Endodermal cell (in vitro differentiated cells): ENCODE measurements at places on chromosomes 7 and 10. TPM values are rescaled to one million over a fixed set of nuclear protein-coding genes. Genes with fewer than 3 reads are reported as not detected.
A peak's percentile ranks its signal among the peaks of the same experiment; 100 is the strongest.

DNA sequence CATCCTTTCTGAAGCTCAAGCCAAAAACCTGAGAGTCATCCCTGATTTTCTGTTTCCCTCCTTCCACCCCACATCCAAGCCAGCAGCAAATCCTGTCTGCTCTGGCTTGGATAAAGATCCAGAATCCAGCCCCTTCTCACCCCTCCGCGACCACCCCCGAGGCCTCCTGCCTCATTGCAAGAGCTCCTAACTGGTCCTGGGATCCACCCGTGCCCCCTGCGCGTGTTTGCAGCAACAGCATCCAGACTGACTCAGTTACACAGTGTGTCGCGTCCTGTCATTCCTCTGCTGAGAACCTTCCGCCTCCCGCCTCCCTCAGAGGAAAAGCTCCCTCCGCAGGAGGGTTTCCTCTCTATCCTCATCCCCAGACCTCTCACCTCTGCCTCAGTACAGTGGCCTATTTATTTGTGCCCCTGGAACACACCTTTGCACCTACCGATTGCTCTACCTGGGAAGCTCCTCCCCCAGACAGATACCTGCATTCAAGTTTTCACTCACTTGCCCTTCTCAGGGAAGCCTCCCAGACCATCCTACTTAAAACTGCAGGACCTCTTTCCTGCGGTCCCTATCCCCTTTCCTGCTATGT is 21.6 kb upstream of the GRID1 start:
- no peak overlapping the region for H3K27ac ChIP-seq
- peaks cover 13% of the 10 kb centered on the region for H3K27me3 ChIP-seq
- peak; percentile 70 for DNase-seq
- no peaks in the 10 kb centered on the region for H3K4me1 ChIP-seq

DNA sequence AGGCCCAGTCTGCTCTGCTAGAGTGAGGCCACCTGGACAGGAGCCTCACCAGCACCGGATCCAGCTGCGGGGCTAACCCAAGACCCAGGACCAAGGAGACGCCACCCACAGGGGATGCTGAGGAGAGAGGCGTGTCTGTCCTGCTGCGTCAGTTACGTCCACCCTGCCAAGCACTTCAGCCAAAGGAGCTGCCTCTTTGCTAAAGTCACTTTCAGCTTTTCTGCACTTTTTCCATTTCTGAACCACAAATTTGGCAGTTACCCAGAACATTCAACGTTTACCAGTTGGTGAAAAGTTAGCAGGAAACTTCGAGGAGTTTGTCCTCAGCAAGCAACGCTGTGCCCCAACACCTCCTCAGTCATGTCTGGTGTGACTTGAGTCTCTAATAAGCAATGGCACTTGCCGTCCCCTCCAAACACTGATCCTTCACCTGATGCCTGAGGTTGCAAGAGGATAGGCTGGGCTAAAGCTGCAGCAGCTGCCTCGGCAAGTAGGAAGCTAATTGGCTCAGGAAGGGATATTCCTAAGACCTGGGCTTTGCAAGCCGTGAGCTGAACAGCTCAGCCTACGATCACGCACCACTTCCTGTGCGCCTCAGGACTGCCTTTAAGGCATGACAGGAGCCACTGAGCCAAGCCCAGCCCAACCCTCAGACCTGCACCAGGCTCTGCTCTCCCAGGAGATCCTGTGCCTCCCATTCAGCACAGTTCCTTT is 40.1 kb downstream of the KCNH2 start:
- no peak overlapping the region for H3K27ac ChIP-seq
- no peaks in the 10 kb centered on the region for H3K36me3 ChIP-seq
- no peaks in the 10 kb centered on the region for H3K4me1 ChIP-seq
- H3K27me3 ChIP-seq: no peaks in the 10 kb centered on the region
- H3K4me3 ChIP-seq: no peak overlapping the region

GRCh38 chr10:43806831-43807640 is 158.4 kb upstream of the ZNF32 start:
- no peaks in the 10 kb centered on the region for H3K4me1 ChIP-seq
- no peaks in the 10 kb centered on the region for H3K36me3 ChIP-seq
- DNase-seq: peak; percentile 32
- H3K27ac ChIP-seq: no peak overlapping the region
- no peaks in the 10 kb centered on the region for H3K27me3 ChIP-seq

GRCh38 chr10:129532838-129533237 is 65.8 kb downstream of the MGMT start:
- H3K4me3 ChIP-seq: no peak overlapping the region
- H3K36me3 ChIP-seq: no peaks in the 10 kb centered on the region
- H3K4me1 ChIP-seq: peaks cover 9% of the 10 kb centered on the region
- no peak for DNase-seq

DNA sequence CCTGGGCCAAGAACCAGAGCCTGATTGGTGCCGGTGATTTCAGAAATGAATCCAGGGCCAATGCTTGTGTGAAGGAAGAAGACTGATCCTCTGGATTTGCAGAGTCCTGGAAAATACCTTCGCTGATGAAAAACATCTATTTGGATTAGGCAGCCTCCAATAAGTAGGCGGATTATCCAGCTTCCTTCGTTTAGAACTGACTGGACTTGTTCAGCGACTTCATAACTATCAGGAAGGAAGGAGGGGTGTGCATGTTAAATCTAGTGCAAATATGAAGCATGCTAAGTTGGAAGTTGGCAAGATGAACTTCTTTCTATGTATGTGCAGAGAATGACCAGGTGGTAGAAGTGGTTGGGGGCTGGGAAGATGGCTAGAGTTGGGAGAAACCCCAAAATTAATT is 41.0 kb downstream of the NKX2-3 start:
- H3K27ac ChIP-seq: no peak overlapping the region
- no peak for DNase-seq
- no peaks in the 10 kb centered on the region for H3K27me3 ChIP-seq
- no peaks in the 10 kb centered on the region for H3K36me3 ChIP-seq
- no peak overlapping the region for H3K4me3 ChIP-seq

GRCh38 chr10:90399782-90400181 is 458.1 kb downstream of the HTR7 start:
- H3K4me1 ChIP-seq: peaks cover 7% of the 10 kb centered on the region
- no peaks in the 10 kb centered on the region for H3K36me3 ChIP-seq
- no peak for DNase-seq
- no peak overlapping the region for H3K4me3 ChIP-seq
- H3K27ac ChIP-seq: no peak overlapping the region

- H3K36me3 ChIP-seq: peaks cover 50% of the 10 kb centered on the region
- no peak for DNase-seq
- no peak overlapping the region for H3K27ac ChIP-seq
- no peaks in the 10 kb centered on the region for H3K27me3 ChIP-seq
Measured at GRCh38 chr7:129739427-129739826, 127.9 kb downstream of the NRF1 start.

The EPHA1 gene
- 54.4 to 70.9 TPM (median 70.0 TPM) in 3 replicates for total RNA-seq
